ENCODE measurements at places on chromosomes 12 and 14.

GRCh38 chr12:78229591-78230101, 399.0 kb downstream of the NAV3 start:
- no peak for DNase-seq

DNA sequence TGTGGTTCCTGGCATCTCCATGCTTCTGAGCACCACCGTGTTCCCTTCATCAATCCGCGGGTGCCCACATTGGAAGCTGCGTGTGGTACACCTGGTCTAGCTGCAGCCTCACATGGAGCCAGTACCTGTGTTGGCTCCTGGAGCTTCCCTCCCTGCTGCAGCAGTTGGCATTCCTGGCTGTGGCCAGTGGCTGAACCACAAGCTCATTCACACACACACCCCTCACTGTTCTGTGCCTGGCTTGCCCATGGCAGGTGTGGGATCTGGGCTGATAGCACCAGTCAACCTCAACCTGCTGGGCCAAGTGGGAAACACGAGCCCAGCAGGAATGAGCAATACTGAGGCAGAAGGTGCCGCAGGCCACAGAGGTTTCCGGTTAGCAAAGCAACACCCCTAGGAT, 256.2 kb upstream of the LRFN5 start:
- no peak for DNase-seq

GRCh38 chr14:69373104-69373503, 25.0 kb downstream of the ERH start:
- no peak for DNase-seq

GRCh38 chr14:71726580-71727021, 205.6 kb upstream of the RGS6 start:
- no peak for DNase-seq
